ENCODE measurements at places on chromosomes 7 and 10.
A peak's percentile ranks its signal among the peaks of the same experiment; 100 is the strongest.

GRCh38 chr7:134804351-134804750 lies 24.9 kb downstream of the CALD1 start:
- peak; percentile 65 for ATAC-seq

- no peak for ATAC-seq
Observed at GRCh38 chr10:36182179-36182566, 540.1 kb upstream of the FZD8 start.

- ATAC-seq = peak; percentile 18
Observed at GRCh38 chr7:4051696-4052095, 630.4 kb upstream of the FOXK1 start.

DNA sequence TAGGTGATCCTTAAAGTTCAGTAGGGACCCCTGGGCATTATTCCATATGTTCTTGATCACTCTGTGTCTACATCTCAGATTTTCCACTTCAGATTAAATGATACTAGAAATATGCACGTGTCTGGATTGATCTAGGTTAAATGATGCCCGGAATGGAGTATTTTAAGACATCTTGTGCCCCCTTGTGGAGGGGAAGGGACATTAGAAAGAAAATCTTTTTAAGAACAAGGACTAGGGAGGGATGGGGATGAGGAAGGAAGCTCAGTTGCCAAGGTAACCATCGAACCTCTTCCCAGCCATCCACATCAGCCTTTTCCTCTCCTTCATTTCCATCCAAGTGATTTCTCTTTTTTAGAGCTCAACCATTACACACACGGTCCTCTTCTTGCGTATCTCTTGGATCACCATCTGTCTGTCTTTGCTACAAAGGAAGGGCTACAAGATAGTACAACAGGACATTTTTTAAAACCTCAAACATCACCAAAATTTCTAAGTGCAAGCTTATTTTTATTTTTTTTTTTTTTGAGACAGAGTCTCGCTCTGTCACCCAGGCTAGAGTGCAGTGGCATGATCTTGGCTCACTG lies 40.5 kb downstream of the PRSS2 start:
- peak; percentile 85 for ATAC-seq

GRCh38 chr7:117229350-117229749 lies 93.5 kb downstream of the WNT2 start:
- ATAC-seq = no peak

DNA sequence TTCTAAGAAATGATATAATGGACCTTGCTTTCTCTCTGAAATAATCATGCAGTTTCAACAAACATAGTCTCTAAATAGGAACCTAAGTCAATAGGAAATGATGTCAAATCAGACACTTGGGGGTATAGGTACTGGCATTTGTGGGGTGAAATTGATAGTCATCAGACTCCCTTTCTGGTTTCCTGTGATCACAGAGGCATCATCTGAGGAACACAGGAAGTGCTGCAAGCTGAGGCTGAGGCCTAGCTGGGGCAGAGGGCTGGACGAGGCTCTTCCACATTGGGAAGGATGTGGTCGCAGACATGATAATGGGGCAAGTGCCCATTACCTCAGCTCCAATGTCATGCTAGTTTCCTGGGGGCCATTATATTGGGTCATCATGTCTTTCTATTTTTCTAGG lies 33.5 kb upstream of the TARP start:
- ATAC-seq = no peak

DNA sequence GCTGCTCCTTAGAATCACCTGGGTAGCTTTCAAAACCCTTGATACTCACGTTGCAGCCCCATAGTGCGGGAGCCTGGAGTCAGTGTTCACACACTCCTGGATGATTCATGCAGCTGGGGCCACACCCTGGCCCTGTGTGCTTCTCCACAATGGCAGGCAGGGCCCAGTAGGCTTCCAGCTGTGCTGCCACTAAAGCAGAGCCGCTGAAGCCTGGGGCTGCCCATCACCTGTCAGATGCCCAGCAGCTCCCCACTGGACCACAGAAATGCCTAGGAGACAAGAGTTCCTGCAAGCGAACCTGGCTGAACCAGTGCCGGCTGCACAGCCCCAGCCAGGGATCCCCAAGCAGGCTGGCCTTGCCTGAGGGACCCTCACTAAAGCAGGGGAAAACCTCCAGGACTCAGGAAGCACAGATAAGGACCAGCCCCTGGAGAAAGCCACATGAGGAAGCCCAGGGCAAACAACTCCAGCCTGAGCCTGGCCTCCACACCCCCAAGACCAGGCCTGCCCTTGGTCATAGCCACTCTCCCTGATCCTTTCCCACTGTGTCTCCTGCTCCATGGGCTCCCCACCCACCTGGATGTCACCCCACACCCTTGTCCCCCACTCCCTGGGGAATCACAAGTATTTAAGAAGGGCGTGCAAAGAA lies 111.9 kb downstream of the GRID1 start:
- no peak for ATAC-seq

DNA sequence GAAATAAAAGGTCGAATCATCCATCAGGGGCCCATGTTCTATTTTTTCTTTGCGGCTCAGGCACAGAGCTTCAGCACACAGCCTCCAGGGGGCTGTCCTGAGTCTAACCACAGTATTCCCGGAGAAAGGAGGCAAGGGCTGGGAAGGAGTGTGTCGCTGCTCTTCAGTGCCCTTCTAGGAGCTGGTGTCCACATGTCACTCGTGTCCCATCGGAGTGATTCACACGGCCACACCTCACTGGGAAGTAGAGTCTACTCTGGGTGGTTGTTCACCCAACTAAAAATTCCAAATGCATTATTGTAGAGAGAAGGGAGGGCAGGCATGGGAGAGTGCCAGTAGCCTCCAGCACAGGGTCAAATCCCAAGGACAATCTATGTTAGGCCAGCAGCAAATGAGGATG lies 114.8 kb upstream of the LANCL2 start:
- no peak for ATAC-seq

- ATAC-seq = no peak
Observed at GRCh38 chr7:68807666-68808065, 790.6 kb upstream of the AUTS2 start.

- ATAC-seq = no peak
Observed at GRCh38 chr7:28160551-28160991, 20.0 kb downstream of the JAZF1 start.

DNA sequence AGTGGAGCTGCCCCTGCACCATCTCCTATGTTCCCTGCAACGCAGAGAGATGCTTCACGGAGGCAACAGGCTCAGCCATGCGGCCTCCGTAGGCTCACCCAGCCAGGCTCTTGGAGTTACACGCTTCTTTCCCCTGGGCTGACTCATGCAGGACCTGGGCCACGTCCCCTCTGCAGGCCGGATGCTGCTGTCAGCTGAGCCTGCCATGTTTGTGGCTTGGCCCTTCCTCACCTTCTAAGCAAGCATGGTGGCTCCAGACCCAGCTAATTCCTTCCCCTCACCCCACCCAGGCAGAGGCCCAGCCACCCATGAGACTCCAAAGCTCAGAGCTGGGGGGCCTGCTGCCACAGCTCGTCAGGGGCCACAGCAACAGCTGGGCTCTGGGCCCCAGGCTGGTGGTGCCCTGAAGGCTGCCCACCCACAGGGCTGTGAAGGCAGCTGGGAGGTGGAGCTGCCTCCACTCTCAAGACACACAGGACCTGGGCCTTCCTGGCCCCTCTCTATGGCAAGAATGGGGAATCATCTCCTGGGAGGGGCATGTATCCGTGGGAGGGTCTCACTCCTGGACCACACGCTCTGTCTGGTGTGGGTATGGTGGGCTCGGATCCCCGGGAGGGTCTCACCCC lies 219.6 kb downstream of the ELFN1 start:
- peak; percentile 43 for ATAC-seq

GRCh38 chr10:13352519-13352918 lies 4.4 kb upstream of the SEPHS1 start:
- no peak for ATAC-seq

DNA sequence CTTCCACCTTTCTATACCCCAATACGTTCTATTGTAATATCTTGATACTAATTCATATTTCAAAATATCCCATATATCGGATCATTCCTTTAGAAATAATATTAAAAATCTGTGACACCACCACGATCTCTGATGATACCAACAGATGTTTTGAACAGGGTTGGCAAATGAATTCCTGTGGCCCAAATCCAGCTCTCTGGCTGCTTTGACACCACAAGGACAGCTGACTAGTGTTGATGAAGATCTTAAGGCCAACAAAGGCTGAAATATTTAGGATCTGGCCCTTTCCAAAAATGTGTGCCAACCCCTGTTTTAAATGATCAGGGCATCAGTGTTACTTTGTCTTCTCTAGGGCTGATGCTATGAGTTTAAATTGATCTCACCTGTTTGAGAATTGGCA lies 380.7 kb upstream of the PFKP start:
- ATAC-seq = no peak

GRCh38 chr7:132650498-132650897 lies 74.2 kb upstream of the PLXNA4 start:
- ATAC-seq = peak; percentile 87

DNA sequence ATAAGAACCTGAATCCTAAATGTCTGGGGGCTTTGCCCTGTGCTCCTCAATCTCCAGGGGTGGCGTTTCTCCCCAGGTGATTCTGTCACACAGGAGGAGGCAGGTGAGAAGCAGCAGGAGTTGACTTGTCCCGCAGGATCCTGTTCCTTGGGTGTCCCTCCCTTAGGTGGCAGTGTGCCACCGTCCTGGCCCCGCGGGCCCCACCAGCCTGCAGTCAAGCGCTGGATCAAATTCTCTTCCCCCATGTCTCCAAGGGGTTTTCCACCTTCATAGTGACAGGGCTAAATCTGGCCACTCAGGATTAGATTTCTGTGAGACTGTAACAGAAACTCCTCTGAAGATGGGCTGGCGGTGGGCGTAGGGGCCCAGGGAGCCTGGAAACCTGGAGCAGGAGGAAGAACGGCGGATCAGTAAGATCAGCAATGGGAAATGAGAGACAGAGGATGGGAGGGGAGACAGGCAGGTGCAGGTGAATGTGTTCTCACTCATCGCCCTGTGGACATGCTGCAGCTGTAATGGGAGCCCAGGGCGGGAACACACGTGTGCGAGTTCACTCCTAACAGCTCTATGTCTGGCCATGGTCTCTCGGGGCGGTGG lies 329.2 kb upstream of the COBL start:
- ATAC-seq = no peak

DNA sequence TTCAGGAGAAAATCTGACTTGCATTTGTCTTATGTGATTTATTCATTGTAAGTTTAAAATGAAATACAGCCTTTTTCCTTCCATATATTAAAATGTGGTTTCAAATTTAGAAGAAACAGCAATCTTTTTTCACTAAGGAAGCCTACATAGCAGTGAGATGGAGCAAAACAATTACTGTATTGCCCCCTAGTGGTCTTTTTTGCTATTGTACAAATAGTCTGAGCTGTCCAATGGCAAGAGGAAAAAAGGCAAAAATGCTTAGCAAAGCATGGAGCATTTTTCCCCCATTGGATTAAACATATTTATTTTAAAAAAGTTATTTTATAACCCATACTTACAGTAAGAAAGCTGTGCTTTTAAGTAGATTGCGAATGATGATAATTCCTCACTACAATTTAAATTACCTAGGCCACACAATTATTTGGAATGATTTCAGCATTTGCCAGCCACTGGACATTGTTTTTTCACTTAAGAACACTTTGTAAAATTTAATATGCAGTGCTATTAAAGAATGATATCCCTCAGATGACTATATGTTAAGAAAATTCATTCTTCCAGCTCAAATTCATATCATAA lies 119.5 kb downstream of the CPED1 start:
- ATAC-seq = peak; percentile 100

DNA sequence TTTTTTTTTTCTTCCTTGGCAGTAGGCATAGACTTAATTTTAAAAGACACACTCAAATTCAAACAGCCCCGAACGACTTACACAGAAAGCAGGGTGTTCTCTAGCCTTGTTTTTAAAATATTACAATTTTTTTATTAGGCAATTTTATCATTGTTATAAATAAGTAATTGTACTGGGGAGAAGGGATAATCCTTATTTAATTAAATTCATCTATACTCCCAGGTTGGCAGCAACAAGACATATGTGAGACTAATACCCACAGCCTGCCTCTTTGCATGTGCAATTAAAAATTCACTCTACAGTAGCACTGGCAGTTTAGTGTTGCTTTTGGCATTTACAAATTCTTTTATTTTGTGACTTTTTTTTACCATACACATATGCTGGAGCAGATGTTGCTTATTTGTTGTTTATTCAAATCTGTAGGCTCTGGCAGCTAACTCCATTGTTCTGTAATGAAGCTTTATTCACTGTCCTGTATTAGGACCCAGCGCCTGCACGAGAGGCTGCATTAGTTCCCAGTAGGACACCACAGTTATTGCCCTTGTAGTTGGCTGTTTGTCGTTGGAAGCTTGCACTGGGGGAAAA lies 84.9 kb upstream of the PPP1R17 start:
- ATAC-seq = no peak

DNA sequence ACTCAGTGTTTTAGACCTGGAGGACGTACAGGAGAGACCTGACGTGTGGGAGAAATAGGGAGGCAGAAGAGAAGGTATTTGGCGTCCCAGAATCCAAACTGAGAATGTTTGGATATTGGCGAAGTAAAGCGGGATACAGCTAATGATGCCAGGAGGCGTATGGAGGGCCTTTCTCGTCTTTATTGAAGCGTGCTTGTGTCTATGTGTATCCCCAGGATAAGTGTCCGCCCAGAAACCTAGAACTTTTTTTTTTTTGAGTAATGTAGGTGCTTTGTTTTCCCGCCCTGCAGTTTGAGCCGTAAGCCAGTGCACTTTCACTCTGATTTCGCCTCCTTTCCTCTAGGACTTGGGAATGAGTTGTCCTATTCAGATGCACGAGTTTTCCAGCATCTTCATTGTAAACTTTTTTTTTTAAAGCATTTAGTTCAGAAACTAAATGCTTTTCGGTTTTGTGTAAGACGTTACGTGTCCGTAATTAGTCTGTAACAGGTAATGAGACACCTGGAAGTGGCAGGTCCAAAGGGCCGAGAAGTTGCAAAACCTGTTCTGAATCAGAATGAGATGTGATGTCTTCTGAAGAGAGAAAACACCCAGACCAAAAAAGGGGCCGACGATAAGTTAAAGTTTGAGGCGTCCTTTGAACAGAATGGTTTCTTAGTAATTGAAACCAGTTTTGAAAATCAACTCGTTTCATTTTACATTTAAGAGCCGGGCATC lies 746 bp downstream of the ARL5B start:
- peak; percentile 26 for ATAC-seq

GRCh38 chr7:78254726-78255055 lies 456.1 kb downstream of the PHTF2 start:
- ATAC-seq = no peak

- no peak for ATAC-seq
Observed at GRCh38 chr7:4742051-4742573, 33.3 kb upstream of the AP5Z1 start.

Data from SK-N-SH treated with all-trans-retinoic acid at 6 μM for 48 hours (cell line).